GM23338 (cell line): ENCODE measurements at places on chromosomes 5 and 9.

- DNase-seq: no peak
Observed at GRCh38 chr5:59040804-59041201, 457.9 kb downstream of the RAB3C start.

DNA sequence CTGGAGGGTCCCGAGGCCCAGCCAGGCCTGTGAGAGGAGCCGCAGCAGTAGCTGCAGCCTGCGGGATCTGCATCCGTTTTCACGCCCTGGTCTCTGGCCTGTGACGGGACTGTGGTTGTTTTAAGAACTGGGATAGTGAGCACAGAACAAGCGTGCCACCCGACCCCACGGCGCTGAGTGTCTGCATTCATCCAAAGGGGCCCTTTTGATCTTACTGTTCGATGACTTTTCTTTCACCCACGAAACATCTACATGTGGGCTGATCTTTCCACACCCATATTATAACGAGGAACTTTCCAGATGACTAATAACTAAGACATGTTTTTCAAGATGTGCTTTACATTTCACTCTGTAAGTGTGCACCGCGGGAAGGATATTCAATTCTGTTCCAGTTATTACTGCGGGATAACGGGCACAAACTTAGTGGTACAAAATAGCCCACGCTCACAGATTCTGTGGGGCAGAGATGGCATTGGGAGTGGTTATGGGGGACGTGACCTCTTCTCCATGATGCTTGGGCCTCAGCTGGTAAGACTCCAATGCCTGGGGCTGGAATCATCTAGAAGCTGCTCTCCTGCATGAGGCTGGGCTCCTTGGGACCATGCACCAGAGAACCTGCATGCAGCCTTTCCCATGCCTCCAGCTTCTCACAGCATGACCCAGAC, 165.0 kb downstream of the SYK start:
- DNase-seq: no peak

- DNase-seq: no peak
Observed at GRCh38 chr9:26928902-26929495, 18.0 kb downstream of the PLAA start.

- DNase-seq: no peak
Observed at GRCh38 chr9:114280636-114281472, 42.0 kb upstream of the ORM1 start.

DNA sequence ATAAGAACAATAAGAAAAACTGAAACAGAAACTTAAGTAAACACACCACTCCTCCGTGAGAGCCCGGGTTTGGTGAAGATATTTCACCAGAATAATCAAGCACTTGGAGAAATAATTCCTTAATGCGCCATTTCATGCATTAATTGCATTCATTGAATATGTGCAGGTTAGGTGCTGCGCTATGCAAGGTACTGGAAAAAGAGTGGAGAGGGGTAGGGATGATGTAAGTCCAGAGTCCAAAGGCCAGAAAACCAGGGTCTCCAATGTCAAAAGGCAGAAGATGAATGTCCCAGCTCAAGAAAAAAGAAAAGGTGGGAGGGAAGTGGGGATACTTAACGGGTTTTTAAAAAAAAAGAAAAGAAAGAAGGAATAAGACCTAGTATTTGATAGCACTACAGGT, 669 bp upstream of the ZFP37 start:
- no peak for DNase-seq

- DNase-seq: no peak
Observed at GRCh38 chr5:60445427-60445826, 254.5 kb downstream of the DEPDC1B start.

DNA sequence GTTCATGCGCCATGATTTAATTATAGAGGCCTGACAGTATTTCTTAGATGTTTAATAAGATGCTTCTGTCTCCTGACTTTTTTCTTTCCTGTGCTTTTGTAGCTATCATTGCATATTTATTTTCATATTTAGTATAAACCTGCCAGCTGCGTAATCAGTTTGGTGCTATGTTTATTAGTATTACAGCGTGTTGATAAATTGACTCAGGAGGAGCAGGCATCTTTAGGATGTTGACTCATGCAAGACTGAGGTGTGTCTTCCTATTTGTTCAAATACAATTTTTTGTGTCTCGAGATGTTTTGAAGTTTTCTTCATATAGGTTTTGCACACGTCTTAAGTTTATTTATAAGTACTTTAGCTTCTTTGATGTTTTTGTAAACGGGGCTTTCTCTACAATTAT, 35.9 kb upstream of the EXOC3 start:
- DNase-seq: no peak

DNA sequence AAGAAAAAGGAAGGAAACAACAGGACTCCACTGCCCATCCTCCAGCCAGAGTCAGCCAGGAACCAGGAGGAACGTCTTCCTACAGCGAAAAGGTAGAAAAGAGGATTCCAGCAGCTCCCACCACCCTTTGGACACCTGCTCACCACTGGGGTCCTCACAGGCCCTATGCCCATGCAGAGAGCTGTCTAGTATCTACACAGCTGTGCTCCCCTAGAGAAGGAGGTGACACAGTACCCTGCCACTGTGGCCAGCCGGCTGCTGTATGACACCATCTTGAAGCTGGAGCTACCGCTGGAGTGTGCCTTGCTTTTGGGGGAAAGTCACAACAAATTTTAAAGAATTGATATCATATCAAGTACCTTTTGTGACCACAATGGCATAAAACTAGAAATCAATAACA, 92.6 kb downstream of the GTF3C4 start:
- no peak for DNase-seq

GRCh38 chr5:98727686-98728085, 45.8 kb upstream of the RGMB start:
- DNase-seq: no peak

GRCh38 chr9:69204849-69205248, 30.8 kb downstream of the TJP2 start:
- peak; percentile 32 for DNase-seq

- DNase-seq: no peak
Observed at GRCh38 chr5:139678751-139679750, 30.9 kb downstream of the CXXC5 start.
